Breast epithelium (tissue), 4 donors: ENCODE measurements at places on chromosomes 1 and 21. TPM values are rescaled to one million over a fixed set of nuclear protein-coding genes. Genes with fewer than 3 reads are reported as not detected.

ST6GALNAC3 gene
- total RNA-seq = 8.5 TPM

RXRG gene
- 0.16 TPM for total RNA-seq

CCDC185 gene
- total RNA-seq = not detected

OR14K1 gene
- total RNA-seq = 1.3 TPM

DNA sequence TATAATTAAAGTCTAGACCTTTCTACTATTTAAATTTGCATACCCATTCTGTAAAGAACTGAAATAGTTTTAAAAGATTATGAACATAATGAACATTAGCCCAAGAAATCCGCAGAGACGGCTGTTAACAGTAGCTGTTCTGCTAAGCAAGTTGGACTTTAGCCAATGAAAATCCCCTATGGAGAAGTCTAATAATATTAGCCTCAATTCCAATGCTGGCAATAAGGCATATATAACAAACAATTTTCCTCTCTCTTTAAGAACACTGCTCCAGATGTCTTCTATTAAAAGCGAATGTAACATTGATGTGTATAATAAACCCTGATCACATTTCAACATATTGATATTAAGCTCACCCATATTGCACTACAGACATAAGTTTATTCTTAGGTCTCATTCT, 221.3 kb upstream of the KCTD3 start:
- no peak for DNase-seq
- no peak overlapping the region for H3K27ac ChIP-seq
- H3K36me3 ChIP-seq = no peaks in the 10 kb centered on the region
- no peaks in the 10 kb centered on the region for H3K4me1 ChIP-seq

DNA sequence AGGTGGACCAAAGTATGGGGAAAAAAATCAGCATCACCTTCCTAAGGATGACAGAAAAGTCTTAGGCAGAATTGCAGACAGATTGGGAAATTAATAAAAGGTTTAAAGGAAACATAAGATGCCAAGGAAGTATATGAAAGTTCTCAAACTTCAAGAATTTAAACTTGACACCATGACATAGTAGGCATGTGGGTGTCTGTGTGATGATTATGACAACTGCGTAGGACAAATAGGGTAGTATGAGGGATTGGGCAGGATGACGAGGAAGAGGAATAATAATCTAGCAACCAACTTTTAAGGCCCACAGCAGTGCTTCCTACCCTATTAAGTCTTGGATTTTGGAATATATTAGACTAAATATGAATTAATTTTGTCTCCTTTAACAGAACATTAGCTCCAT, 52.4 kb downstream of the HNRNPR start:
- H3K27ac ChIP-seq = no peak overlapping the region
- H3K27me3 ChIP-seq = no peaks in the 10 kb centered on the region
- no peak overlapping the region for H3K4me3 ChIP-seq
- H3K36me3 ChIP-seq = no peaks in the 10 kb centered on the region
- no peaks in the 10 kb centered on the region for H3K4me1 ChIP-seq
- no peak for DNase-seq

- H3K4me3 ChIP-seq = no peak overlapping the region
- no peaks in the 10 kb centered on the region for H3K4me1 ChIP-seq
- DNase-seq = no peak
- H3K27me3 ChIP-seq = no peaks in the 10 kb centered on the region
- H3K36me3 ChIP-seq = no peaks in the 10 kb centered on the region
These were observed 7.7 kb downstream of the GIPC2 start for GRCh38 chr1:78053498-78053897.

- no peaks in the 10 kb centered on the region for H3K4me1 ChIP-seq
- no peaks in the 10 kb centered on the region for H3K27me3 ChIP-seq
- H3K36me3 ChIP-seq = no peaks in the 10 kb centered on the region
- DNase-seq = no peak
- peak overlapping the region; percentile 65 for H3K27ac ChIP-seq
These were observed 279.1 kb upstream of the C1orf105 start for GRCh38 chr1:172141341-172141881.

DNA sequence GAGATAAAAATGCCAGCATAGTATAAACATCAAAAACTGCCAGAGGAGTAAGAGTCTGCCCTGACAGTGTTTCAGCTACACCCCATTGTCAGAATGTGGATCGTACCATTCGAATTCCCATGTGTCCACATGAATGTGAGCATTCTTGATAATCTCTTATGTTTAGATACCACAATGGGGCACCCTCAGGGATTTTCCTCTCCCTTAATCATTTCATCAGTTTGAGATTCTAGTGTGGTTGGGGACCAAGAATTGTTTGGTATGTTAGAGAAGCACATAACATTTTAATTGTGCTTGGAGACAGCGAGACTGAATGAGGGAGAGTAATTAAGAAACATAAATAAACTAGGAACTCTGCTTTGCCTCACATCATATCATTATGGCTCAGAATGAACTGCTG, 120.2 kb downstream of the ZC3H11B start:
- DNase-seq = no peak
- H3K4me3 ChIP-seq = no peak overlapping the region
- no peaks in the 10 kb centered on the region for H3K4me1 ChIP-seq
- no peaks in the 10 kb centered on the region for H3K36me3 ChIP-seq

- no peak for DNase-seq
- H3K27ac ChIP-seq = no peak overlapping the region
- H3K4me3 ChIP-seq = no peak overlapping the region
- H3K4me1 ChIP-seq = no peaks in the 10 kb centered on the region
- H3K36me3 ChIP-seq = peaks cover 5% of the 10 kb centered on the region
These were observed 11.5 kb downstream of the HIPK1 start for GRCh38 chr1:113940365-113941244.

- H3K4me1 ChIP-seq = no peaks in the 10 kb centered on the region
- no peaks in the 10 kb centered on the region for H3K27me3 ChIP-seq
- no peak overlapping the region for H3K4me3 ChIP-seq
These were observed 246.3 kb downstream of the DPYD start for GRCh38 chr1:97674517-97674916.

DNA sequence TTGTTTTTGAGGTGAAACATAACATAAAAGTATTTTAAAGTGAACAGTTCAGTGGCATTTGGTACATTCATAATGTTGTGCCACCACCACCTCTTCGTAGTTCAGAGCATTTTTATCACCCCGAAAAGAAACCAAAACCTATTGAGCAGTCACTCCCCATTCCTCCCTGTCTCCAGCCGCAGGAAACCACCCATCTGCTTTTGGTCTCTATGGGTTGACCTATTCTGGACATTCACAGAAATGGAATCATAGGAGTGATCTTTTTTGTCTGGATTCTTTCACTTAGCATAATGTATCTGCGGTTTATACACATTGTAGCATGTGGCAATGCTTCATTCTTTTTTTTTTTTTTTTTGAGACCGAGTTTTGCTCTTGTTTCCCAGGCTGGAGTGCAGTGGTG, 141.2 kb downstream of the VPS13D start:
- DNase-seq = no peak
- H3K27ac ChIP-seq = no peak overlapping the region
- H3K4me3 ChIP-seq = no peak overlapping the region
- no peaks in the 10 kb centered on the region for H3K36me3 ChIP-seq
- H3K27me3 ChIP-seq = no peaks in the 10 kb centered on the region
- no peaks in the 10 kb centered on the region for H3K4me1 ChIP-seq

DNA sequence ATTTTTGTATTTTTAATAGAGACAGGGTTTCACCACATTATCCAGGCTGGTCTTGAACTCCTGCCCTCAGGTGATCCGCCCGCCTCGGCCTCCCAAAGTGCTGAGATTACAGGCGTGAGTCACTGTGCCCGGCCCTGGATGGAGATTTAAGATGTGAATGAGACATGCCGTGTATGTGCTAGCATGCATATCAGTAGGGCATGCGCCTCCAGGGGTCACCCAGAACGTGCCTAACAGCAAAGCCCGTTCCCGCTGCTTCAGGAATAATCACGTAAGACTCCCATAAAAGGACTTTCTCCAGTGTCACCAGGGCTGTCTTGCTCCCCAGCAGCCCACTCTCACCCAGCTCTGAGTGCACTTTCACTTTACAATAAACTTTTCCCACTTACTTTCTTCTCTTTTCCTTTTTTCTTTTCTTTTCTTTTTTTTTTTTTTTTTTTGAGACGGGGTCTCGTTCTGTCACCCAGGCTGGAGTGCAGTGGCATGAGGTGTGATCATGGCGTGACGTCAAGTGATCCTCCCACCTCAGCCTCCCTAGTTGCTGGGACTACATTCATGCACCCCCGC, 46.9 kb upstream of the DISP3 start:
- H3K27me3 ChIP-seq = no peaks in the 10 kb centered on the region
- H3K27ac ChIP-seq = no peak overlapping the region
- no peak for DNase-seq

GRCh38 chr1:7171574-7171973, 386.3 kb downstream of the CAMTA1 start:
- H3K4me3 ChIP-seq = no peak overlapping the region
- no peaks in the 10 kb centered on the region for H3K4me1 ChIP-seq
- no peaks in the 10 kb centered on the region for H3K36me3 ChIP-seq
- H3K27me3 ChIP-seq = no peaks in the 10 kb centered on the region

DNA sequence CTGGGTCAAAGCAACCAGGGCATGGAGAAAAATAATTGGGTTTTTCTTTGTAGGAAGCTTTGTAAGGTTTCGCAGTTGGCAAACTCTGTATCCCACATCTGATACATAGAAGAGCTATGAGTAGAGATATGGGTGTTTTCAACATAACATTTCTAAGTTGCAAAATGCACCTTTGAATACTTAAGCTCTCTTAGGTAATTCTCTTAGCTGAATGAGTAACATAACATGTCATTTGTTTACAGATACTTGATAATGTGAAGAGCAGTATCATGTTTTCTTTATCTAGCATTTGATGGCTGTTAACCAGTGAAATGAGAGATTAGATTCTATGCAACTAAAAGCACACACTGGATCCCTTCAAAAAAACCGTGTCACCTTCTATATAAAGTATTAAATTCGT, 21.6 kb downstream of the RAVER2 start:
- no peak for DNase-seq
- no peak overlapping the region for H3K4me3 ChIP-seq
- no peaks in the 10 kb centered on the region for H3K27me3 ChIP-seq
- H3K4me1 ChIP-seq = no peaks in the 10 kb centered on the region
